Renal cortical epithelial cell (primary cell): ENCODE measurements at places on chromosomes 12 and 14. TPM values are rescaled to one million over a fixed set of nuclear protein-coding genes. Genes with fewer than 3 reads are reported as not detected.

The PPFIA2 gene
- total RNA-seq = 0.87 and 6.2 TPM in 2 replicates

The SCYL2 gene
- 42.5 and 66.1 TPM in 2 replicates for total RNA-seq

The MDGA2 gene
- 0.50 TPM in 1 of 2 replicates, not detected in the other for total RNA-seq

The ZDHHC22 gene
- total RNA-seq = not detected in 2 replicates

The DBX2 gene
- not detected in 2 replicates for total RNA-seq

The ASIC1 gene
- 0.30 TPM in 1 of 2 replicates, not detected in the other for total RNA-seq

The C12orf54 gene
- not detected in 2 replicates for total RNA-seq

The CCDC63 gene
- not detected in 2 replicates for total RNA-seq

The PMCH gene
- not detected in 2 replicates for total RNA-seq

The TRAF3 gene
- total RNA-seq = 40.1 and 59.5 TPM in 2 replicates

The HOTAIR gene
- total RNA-seq = 1.3 TPM in 1 of 2 replicates, not detected in the other

The PAH gene
- 0.52 TPM in 1 of 2 replicates, not detected in the other for total RNA-seq

DNA sequence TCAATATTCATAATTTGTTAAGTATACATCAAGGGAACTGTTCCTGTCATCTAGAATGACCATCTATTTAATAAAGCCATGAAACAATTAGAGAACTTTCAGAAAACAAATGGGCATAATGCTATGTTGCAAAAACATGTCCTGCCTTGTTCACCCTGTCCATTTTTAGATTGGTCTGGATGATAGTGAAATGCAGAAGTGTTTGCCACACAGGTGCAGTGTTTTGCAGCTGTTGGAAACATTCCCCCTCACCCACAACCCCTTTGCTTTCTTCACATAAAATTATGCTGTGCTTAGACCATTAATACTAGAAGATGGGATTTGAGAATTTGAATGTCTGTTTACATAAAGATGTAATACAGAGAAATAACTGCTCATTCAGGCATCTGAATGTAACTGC is 36.5 kb downstream of the LEMD3 start:
- no peak for DNase-seq

GRCh38 chr12:118038137-118038536 is 21.6 kb downstream of the RFC5 start:
- DNase-seq = no peak

DNA sequence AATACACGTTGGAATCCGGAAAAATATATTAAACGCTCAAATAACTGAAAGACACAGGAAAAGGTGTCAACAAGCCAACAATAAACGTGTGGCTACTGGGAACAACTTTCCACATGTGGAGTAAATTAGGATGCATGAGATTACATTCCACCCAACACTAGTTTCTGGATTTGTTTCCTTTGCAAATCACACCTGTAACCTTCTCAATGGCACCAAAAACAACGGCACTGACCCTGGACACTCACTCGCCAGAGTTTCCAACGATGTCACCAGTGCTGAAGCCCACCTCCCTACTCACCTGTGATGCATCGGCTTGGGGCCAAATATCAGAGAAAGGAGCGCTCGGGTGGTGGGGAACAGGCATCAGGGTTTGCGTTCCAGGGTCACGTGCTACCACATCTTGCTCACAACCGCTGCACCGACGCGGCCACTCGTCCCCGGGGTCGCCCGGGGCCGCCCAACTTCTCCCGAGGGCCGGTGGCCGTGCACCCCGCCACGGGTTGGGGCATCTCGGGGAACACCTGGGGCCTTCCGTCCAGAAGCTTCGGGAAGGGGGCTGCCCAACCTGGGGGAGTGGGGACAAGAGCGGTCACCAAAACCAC is 629 bp downstream of the PRDM4 start:
- DNase-seq = peak; percentile 0

GRCh38 chr12:66426696-66427095 is 124.4 kb downstream of the HELB start:
- no peak for DNase-seq

GRCh38 chr12:89663577-89664357 is 44.9 kb downstream of the ATP2B1 start:
- peak; percentile 35 for DNase-seq

DNA sequence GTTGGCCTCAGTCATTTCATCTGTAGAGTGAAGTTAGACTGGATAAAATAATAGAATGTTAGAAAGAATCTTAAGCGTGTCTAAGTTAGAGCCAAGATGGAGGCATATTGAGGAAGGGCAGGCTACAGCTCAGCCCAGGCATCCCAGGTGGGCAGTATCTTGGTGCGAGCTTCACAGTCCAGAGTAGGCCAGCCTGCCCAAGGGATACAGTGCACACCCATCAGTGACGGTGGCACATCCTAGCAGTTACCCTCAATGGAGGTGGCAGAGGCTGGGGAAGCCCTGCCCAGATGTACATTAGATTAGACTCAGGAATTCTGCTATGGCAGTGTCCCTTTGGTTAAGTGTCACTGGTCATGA is 21.5 kb downstream of the TULP3 start:
- no peak for DNase-seq

- no peak for DNase-seq
Observed at GRCh38 chr12:21786041-21786531, 11.6 kb upstream of the KCNJ8 start.

GRCh38 chr14:29993143-29993542 is 65.5 kb upstream of the PRKD1 start:
- DNase-seq = no peak

- DNase-seq = no peak
Observed at GRCh38 chr12:131074221-131075083, 120.7 kb downstream of the ADGRD1 start.

DNA sequence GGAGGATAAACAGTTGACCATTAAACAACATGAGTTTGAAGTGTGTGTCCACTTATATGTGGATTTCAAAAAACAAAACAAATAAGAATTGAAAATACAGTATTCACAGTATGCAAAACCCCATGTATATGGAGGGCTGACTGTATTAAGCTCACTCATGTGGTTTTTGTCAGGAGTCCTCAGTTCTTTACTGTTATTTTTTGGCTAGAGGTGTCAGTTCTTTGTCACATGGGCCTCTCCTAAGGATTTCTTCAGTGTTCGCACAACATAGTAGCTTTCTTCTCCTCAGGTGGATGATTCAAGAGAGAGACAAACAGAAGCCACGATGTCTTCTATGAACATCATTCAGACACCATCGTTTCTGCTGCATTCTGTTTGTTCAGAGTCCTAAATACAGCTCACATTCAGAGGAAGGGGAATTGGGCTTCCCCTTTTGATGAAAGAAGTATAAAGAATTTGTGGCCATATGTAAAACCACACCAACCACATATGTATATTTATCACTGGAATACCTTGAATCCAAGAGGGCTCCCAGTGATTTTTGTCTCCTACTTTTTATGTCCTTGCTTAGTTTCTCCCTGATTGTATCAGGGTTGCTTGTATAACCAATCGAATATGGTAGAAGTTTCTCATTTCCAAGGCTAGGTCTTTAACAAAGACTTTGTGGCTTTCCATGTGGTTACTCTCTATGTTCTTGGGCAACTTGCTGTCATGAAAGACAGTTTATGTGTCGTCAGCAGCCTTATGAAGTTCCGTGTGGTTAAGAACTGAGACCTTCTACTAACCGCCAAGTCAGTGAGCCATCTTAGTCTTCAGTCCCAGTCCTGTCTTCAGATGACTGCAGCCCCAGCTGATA is 18.9 kb downstream of the MNAT1 start:
- DNase-seq = peak; percentile 57

GRCh38 chr14:76975051-76975450 is 53.5 kb downstream of the IRF2BPL start:
- DNase-seq = no peak

DNA sequence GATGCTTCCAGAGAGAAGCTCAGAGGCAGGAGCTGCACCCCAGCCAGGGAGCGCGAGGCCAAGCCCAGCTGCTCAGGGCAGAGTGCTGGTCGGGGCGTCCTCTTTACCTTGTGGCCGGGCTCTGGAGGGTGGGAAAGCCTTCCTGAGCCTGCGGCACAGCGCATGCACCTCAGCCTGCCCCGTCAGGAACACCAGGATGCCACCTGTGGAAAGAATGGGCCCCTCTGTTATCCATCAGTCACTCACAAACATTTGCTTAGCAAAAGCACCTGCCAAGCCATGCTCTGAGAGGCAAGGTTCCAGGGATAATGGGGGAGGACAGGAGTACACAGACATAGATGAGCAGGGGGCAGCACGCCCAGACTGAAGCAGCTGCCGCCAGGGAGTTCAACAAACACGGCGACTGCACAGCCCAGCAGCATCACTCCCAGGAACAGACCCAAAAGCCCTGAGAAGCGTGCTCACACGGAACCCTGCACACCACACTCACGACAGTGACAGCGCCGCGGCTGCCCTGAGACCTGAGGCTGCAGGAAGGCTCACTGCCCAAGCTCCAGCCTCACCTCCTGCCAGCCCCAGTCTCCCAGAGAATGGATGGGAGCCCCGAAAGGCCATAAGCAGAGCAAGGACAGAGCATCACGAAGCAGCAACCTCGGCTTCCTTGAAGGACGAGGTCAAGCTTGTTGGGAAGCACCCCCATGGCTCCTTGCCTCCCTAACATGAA is 21.8 kb downstream of the DHX37 start:
- no peak for DNase-seq

GRCh38 chr14:90520326-90520725 is 123.5 kb downstream of the CALM1 start:
- no peak for DNase-seq

GRCh38 chr14:29553427-29553826 is 374.2 kb downstream of the PRKD1 start:
- no peak for DNase-seq

DNA sequence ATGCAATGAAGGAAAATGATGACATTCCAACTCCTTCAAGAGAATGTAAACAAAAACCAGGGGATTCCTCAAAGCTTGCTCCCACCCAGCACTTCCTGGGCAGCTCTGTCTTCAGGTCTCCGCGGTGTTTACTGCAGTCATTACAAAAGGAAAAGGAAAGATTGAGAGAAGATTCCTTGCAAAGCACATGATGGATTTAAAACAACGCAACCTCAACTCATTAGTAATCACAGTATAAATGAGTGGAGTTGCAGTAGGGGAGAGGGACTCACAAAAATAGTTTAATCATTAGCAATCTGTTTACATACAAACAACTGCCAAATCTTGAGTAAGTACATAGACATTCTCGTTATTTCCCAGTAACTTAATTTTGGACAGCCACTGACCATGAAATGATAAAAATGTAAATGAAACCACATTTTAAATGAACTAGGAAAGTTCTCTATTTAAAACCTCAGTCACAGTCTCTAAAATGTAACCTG is 49.7 kb upstream of the OVCH1 start:
- peak; percentile 3 for DNase-seq

DNA sequence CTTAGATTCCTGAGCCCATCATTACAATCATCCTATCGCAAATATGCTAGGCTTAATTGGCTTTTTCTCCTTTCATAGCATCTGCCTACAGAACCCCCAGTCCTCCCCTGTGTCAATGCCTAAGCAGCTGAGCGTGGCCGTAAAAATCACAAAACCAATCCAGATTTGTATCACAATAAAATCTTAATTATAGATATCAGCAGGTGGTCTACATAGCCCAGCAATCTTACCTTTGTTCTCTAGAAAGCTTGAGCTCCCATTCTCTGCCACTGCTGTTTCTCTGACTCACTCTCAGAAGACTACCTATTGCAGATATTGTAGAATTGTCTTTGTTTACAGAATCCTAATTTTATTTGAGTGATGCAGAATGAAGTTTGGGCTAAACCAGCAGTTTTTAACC is 37.9 kb upstream of the PPM1A start:
- DNase-seq = no peak

- DNase-seq = no peak
Observed at GRCh38 chr14:103886304-103887169, 39.2 kb upstream of the PPP1R13B start.

GRCh38 chr12:119870457-119870856 is 6.7 kb downstream of the CIT start:
- no peak for DNase-seq

GRCh38 chr12:34398706-34399630 is 376.7 kb downstream of the ALG10 start:
- DNase-seq = no peak

- no peak for DNase-seq
Observed at GRCh38 chr12:116613256-116613655, 54.1 kb downstream of the MAP1LC3B2 start.

DNA sequence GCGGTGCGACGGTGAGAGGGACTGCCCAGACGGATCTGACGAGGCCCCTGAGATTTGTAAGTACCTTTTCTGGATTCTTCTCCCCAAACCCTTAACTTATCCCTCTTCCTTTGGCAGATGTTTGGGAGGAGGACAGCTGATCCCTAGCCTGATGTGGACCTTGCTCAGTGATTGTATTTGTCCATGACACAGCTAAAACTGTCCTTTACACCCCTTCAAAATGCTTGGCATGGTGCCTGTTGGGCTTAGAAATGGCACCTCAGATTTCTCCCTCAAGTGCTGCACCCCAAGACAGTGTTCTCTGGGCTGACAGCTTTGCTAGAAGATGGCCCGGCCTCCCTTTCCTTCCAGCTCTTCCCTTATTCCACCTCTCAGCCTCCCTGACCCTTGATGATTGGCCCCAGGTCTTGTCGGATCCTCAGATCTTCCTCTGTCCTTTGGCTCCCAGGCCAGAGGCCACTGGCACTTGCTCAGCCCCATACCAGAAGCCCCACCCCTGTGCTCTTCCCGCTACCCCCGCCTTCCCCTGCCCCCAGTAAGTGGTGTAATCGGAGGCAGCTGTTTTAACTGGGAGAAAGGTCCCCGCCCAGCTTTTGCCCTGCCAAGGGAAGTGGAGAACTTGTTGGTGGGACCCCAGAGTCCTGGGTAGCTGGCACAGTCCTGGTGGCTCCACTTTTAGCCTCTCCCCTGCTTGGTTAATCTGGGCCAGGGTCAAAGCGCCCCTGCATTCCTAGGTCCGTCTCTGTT is 8.7 kb downstream of the LRP1-AS start:
- DNase-seq = no peak

GRCh38 chr12:6752167-6752920 is 597 bp downstream of the MLF2 start:
- DNase-seq = no peak

GRCh38 chr12:116538076-116538591 is 21.0 kb upstream of the MAP1LC3B2 start:
- no peak for DNase-seq

DNA sequence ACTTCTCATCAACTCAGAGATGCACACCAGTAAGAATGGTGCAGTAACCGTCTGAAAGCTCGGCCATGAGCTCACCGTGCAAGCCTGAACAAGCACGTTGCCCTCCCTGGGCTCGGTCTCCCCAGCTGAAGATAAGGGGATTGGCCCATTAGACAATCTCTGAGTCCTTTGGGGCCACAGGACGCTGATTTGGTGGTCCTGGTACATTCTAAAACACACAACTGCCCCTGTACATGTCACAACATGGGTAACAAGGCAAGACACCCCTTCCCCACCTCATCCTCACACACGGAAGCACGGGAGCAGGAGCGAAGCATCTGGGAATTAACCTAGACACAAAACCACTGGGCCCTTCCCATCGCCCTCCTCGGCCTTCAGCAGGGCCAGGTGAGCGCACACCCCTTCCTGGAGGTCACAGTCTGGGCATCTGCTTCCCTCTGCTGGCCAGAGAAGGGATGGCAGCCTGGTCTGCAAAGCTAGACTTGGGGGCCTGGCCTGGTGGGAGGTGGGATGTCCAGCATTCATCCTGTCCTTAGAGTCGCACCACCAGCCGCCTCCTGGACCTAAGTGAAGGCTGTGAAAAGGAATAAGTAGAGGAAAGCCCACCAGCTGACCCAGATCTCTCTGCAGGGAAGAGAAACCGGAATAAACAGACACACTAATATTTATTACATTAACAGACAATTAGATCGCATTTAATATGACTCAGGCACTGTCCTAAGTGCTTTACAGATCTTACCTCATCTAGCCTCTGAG is 18.9 kb upstream of the SMUG1 start:
- DNase-seq = peak; percentile 60

GRCh38 chr14:102779574-102780315 is 2.5 kb downstream of the TRAF3 start:
- no peak for DNase-seq

- DNase-seq = no peak
Observed at GRCh38 chr12:68036642-68037041, 47.4 kb downstream of the IFNG-AS1 start.
